ENCODE measurements at places on chromosomes 1 and 21.

DNA sequence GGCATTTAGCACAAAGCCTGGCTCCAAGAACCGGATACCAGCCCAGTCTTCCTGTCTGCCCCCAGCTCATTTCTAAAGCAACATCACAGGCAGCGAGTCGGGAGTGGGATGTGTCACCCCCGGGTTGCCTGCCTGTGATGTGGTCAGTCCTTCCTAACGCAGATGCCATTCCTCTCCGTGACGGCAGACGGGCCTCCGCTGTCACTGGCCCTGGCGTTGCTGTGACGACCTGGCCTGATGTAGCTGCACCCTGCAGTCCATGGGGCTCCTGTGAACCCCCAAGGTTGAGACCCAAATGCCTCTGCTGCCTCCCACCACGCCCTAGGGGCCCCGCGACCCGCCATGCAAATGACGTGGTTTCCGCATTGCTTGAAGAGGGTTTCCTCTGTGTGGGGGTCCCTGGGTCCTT, 12.3 kb downstream of the TNFRSF1B start:
- peak; percentile 46 for DNase-seq

DNA sequence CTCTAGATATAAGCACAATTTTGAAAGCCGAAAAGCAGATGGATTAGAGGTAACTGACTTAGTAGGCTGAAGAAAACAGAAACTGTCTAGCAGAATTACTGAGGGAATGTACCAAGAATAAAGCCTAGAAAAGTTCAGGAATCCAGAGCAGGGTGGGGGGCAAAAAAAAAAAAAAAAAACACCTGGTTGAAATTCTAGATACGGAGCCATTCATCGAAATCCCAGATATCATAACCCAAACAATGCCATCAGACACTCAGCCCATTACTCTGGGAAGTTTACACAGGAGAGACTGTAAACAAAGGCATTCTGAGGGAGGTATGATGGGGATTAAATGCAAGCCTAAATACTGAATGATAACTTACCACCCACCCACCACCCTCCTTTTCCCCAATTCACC, 45.6 kb downstream of the ENAH start:
- DNase-seq = no peak

GRCh38 chr1:110583505-110583904, 22.7 kb downstream of the KCNA2 start:
- no peak for DNase-seq

GRCh38 chr1:210434223-210434622, 105.5 kb downstream of the HHAT start:
- DNase-seq = no peak

GRCh38 chr1:244302876-244303609, 148.7 kb downstream of the ADSS2 start:
- no peak for DNase-seq
